ENCODE measurements at places on chromosomes 3 and 15.

- DNase-seq, result no peak
Observed at GRCh38 chr15:29061746-29062145, 176.0 kb downstream of the APBA2 start.

DNA sequence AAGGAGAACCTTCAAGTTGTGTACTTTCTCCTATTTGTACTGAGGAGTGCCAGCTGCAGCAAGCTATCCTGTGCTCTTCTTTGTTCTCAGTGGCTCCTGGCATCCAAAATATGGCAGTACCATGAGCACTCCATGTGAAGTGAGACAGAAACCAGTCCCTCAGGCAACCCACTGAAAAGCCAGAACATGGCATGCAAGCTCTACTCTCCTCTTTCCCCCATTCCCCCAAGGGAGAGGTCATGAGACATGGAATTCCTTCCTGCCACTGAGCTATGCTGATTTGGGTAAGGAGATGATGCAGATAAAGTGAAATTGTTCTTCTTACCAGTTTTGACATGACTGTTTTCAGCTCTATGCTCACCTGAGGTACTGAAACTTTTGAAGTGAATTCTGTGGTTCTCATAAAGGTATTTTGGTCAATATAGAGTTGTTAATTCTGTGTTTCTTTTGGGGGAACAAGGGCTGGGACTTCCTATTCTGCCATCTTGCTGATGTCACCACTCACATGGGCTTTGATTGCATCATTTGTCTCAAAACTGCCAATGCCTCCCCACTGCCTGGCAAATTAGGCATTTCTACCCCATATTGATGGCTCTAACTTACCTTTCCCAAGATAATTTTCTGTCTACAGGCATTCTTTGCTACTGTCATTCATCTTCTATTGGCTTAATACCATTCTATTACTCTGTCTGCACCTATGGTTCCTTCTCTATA lies 22.8 kb upstream of the CEP152 start:
- no peak for DNase-seq

GRCh38 chr15:78675617-78676360 lies 34.8 kb upstream of the CHRNB4 start:
- no peak for DNase-seq

DNA sequence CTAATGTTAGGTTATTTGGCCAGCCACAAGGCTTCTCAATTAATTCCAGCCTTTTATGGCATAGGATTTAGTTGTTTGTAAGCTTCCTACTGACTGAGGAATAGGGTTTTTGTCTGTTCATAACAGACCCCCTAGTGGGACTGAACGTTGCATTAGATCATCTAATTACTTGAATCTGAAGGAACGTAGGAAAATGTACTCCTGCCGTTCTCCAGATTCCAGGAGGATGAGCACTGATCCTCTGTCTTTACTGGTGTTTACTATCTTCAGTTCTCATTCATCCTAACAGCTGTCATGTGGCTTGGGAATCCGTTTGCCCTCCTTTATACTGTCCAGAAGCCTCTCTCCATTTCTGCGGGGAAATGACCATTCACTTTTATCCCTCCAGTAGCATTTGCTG lies 52.7 kb downstream of the RAD54L2 start:
- no peak for DNase-seq

DNA sequence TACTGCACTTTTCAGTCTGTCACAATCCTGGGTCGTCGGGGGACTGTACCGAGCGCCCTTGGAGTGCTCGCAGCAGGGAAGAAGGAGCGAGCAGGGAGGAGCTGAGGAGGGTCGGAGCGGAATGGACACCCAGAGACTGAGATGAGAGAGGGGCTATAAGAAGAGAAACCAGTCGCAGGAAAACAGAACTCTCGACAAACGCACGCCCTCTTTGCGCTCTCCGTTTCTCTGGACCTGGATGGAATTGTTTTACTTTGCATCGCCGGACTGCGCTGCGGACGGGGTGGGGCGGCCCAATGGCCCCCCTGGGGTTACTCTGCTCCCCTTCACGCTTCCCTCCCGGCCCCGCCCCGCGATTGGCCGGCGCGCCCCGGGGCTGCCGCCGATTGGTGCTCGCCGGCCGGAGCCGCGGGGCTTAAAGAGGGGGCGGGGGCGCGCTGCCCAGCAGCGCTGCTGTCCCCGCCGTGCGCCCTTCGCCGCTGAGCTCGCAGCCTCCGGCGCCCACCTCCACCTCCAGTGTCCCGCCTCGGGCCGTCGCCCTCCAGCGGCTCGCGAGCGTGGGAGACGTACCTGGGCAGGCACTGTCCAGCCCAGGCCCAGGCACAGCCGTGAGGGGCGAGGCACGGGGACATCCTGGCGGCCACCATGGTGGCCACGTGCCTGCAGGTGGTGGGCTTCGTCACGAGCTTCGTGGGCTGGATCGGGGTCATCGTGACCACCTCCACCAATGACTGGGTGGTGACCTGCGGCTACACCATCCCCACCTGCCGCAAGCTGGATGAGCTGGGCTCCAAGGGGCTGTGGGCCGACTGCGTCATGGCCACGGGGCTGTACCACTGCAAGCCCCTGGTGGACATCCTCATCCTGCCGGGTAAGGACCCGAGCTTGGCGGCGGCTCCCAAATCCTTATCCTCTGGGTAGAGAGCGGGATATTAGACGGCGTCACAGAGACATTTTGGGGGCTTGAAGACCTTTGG lies at the start of gene CLDN11:
Gene CLDN11, plus strand, starts transcription at position 447 of the 977 bp plus-strand sequence. Its CDS starts 199 bp downstream, at position 646.
- DNase-seq, result no peak

DNA sequence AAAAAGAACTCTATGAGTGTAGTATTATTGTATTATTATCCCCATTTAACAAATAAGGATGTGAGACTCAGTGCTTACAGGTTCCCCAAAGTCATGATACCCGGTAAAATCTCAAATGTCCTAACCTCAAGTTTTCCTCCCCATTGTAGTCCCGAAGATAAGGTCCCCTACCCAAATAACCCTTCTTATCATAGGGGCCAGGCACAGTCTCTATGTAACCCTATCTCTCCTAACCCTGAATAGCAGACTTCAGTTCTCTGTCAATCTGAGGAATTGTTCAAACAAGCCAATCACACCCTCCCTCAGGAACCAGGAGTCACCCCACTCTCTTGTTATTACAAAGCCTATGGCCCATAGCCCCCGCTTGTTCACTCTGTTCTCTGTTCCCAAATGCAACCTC lies 10.5 kb upstream of the SUSD5 start:
- no peak for DNase-seq

DNA sequence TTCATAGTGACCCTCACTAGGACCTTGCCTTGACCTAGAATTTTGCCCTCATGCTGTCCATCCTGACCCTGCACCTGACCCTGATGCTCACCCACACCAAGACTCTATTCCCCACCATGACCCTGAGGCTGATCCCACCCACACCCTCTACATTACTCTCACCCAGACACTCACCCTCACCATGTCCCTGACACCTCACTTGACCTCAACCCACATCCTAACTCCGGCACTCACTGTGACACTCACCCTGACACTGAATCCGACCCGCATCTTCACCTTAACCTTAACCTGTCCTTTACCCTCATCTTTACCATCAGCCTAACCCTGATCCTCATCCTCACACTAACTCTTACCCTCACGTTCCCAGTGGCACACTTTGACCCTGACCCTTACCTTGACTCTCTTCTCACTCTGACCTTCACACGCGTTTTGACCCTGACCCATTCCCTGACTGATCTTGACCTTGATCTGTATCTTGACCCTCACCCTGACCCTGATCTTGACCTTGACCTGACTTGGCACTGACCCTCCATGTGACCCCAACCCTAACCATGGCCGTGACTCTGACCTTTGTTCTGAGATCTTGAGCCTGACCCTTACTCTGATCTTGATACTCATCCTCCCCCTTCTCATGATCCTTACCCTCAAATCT lies 22.2 kb upstream of the SLC25A26 start:
- DNase-seq, result no peak
